ENCODE measurements at places on chromosomes 5 and 9.

GRCh38 chr9:89941875-89942274, 337.1 kb downstream of the GADD45G start:
- peak; percentile 44 for DNase-seq

DNA sequence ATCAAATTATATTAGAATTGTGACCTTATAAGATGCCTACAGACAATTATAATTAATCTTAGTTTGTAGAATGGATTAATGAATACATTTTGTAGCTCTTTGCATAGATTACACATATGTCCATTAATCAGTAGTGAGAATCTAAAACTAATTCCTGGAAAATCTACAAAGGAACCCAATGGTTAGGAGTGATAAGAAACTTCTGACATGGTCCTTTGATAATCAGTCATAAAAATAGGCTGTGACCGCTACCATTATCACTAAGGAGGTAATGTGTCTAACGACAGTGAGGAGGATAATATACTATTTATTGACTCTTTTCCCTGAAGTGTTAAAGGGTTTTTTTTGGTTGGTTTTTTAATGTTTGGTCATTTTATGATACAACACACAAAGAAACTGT, 46.6 kb downstream of the BNC2 start:
- DNase-seq: no peak

GRCh38 chr5:65663804-65664521, 39.1 kb downstream of the SHLD3 start:
- no peak for DNase-seq

GRCh38 chr5:16880547-16880946, 55.5 kb downstream of the MYO10 start:
- no peak for DNase-seq

- DNase-seq: no peak
Measured at GRCh38 chr9:77094150-77094549, 74.7 kb downstream of the FOXB2 start.

GRCh38 chr5:136840601-136841000, 475.3 kb upstream of the TRPC7 start:
- no peak for DNase-seq

DNA sequence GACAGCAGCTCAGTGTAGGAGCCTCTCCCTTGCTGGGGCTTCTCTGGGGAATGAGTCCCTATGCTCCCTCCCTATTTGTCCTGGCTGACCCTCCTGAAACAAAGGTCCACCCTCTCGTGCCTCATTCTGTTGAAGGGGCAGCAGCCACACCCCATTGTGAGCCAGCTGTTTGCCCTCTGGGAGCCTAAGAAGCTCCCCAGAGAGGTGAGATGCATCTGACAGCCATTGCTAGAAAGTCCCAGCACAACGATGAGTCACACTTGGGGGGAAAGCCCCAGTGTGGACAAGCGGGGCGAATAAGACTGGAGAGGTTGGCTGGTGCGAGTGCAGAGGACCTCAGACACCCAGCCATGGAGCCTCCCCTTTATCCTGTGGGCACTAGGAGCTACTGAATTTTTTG, 101.4 kb downstream of the PPARGC1B start:
- no peak for DNase-seq

- no peak for DNase-seq
Measured at GRCh38 chr9:109491590-109491989, 6.5 kb downstream of the PTPN3 start.

GRCh38 chr5:128014578-128014977, 69.0 kb upstream of the SLC12A2 start:
- DNase-seq: no peak

DNA sequence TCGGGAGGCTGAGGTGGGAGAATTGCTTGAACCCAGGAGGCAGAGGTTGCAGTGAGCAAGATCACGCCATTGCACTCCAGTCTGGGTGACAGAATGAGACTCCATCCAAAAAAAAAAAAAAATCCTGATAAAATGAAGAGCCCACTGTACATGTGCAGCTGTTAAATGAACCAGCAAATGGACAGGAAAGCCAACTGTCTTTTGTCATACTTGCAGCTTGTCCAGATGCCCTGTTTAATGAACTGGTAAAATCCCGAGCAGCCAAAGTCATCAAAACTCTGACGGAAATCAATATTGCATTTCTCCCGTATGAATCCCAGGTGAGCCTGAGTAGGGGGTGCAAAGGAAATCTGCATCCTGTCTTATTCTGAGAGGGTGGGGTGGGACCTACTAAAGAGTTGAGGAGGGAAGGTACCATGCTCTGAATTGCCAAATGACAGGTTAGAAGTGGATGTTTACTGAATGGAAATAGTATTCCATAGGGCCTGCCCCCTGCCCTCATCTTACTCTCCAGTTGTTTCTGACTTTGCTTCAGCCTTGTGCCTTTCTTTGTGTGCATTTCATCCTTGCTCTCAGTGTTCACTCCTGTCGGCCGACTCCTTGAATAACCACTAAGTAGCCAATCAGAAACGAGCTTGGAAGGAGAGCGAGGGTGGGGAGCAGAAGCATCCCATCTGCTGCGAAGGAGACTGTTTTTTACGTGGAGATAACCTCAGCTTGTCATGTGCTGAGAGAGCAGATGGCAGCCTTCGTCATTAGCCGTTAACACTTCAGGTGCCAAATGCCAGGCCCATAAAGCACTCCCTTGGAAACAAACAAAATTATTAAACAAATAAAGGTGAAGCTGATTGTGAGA, 45.7 kb upstream of the CFAP157 start:
- DNase-seq: peak; percentile 82

- DNase-seq: no peak
Measured at GRCh38 chr5:15074651-15075050, 203.1 kb upstream of the ANKH start.

DNA sequence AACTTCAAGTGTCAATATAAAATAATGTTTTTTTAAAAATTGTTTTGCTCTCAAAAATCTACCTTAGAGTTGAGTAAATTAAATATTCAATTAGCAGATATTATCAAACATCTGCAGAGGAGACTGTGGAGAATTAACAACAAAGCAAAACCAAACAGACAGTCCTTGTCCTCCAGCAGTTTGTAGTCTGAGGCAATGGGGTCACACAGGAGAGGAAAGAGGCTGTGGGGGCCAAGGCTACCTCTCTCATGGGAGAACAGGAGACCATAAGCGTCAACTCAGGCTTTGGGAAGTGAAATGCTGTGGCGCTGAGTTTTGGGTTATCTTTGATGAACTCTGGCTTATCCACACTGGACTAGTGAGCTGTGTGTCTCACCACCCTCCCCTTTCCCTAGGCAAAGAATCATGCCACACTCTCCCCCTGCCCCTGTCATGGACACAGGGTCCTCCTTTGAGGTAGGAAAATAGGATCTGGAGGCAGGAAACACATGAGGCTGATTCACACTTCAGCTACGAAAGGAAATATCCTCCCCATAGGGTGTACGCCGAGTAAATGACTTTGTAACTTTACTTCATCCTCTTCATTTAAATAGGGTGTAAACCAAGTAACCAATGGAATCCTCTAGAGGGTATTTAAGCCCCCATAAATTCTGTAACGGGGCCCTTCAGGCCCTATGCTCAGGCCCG, 152.7 kb downstream of the FSTL4 start:
- DNase-seq: no peak

DNA sequence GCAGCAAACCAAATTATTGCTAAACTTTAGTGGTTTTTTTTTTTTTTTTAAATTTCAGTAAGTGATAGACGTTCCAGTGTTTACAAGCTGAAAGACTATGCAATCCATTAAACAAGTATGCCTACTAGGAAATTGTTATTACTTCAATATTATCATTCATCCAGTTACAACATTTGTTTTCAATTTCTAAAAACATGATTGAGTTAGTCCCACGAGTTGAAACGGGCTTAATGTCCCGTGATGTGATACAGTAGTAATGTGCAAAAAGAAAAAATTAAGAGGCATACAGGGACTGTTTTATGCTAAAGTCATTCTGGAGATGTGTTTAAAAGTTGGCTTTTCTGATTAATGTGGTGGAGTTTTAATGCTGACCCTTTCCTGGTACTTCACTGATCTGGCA, 550.3 kb upstream of the DMAC1 start:
- no peak for DNase-seq

DNA sequence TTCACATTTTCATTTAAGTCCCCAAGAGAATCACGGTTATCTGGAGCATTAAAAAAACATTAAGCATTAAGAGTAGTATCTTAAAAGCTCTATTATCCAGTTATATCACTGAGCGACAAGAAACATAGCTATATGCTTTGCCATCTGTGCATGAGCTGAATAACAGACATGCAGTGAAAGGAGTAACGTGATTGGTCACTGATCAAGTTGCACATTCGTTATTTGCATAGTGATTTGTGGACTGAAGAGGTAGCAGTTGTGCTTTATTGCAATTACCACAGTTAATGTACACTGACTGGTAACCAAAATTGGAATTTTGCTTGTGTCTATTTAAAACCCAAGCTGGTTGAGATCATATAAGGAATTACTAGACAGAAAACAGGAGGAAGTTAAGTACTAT, 107.4 kb downstream of the MCTP1 start:
- peak; percentile 0 for DNase-seq

GRCh38 chr5:34957857-34958690, 28.7 kb downstream of the DNAJC21 start:
- DNase-seq: no peak

DNA sequence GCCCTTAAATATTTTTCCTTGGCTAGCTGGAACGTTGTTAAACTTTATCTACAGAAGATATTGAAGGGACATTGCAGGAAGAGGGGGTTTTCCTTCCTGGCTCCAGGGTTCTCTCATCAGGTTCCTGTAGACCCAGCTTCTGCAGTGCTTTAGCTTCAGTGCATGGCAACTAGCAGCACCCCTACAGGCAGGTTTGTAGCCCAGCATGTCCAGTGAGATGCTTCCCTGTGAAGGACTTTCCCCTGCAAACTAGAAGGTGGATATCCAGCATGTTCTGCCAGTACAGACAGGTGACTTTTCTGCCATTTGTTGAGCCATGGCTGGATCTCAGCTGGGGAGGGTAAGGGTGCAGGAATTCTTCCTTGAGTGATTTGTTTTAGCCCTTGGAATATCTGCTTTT, 10.4 kb downstream of the CCL28 start:
- no peak for DNase-seq

DNA sequence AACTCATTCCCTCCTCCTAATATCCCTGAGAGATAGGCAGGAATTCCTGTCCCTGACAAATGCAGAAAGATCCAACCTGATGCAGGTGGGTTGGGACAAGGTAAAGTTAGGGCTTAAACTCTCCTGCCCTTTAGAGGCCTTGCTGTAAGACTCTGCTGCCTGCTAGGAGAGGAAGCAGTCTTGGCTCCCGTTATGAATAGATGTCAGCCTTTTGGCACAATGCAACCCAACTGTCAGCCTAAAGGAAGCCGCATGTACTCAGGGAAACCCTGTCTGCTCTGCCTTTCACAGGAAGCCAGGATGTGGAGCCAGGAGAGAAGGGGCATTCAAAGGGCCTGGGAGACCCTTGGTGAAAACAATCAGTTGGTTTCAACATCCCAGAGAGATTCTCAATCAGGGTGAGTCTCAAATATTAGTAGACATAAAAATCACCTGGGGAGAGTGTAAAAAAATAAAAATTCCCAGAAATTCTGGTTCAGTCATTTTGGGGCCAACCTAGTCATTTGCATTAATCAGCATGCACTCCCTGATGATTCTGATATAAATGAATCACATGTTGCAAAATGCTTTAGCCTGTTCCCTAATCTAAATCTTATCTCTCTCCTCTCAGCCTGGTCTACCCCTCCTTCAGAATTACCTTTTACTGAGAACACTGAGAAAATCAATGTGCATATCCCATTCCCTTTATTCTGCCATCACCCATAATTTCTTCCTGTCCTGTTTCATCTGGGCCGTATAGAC, 136.2 kb upstream of the TRIM32 start:
- no peak for DNase-seq

GRCh38 chr5:172319708-172320441, 36.3 kb upstream of the UBTD2 start:
- DNase-seq: no peak

DNA sequence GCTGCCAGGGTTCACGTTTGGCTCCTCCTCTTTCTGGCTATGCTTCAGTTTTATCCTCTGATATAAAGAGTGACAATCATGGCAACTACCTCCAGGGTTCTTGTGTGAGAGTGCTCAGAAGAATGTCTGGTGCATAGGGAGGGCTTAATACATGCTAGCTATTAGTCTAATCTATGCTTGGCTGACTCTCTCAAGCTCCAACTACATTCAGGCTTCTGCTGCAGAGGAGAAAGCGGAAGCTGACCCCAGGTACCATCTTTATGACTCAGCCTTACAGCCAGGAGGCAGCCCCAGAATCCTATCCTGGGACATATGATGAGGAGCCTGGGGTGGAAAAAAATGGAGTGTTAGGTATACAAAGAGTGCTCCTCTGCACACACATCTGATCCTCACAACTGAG, 32.1 kb upstream of the RASGRF2 start:
- DNase-seq: no peak

DNA sequence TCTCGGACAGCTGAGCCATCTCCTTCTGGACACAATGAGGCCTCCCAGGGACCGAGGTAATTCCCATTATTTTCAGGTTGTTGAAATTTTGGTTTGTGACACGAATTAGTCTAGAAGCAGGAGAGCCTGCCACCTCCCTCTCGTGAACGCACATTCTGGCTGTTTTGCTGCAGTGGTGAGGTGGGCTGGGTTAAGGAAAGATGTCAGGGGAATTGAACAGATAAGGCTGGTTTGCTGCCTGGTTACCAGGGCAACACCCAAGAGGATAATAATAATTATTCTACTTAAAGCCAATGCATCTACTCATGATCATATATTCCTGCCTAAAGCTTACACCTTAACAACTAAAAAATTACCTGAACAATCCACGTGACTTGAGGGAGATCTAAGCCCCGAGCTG, 38.1 kb downstream of the DDX31 start:
- no peak for DNase-seq

GRCh38 chr5:178866946-178867345, 7.2 kb downstream of the ZNF354B start:
- no peak for DNase-seq

DNA sequence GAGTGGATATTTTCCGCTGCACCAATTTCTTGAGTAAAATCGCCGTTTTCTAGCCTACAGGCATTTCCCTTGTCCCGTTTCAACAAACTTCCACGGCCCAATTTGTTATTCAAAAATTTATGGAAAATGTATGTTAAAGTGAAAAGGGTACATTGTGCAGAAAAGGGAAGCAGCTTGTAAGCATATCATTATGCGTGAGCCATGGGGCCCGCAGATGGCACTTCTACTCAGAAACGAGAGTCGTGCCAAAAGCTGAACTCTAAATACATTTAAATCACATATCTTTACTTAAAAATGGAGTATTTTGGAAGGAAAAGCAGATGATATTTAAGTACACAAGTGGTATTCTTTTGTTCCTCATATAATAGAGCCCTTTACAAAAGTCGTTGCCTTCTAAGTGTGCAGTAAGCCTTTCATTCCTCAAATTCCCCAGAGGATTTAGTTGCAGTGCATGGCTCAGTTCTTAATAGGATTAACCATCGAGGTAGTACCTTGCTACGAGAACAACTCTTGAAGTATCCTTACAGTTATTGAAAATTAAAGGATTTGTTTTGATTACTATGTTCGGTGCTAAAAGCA, 1227.2 kb upstream of the WWC1 start:
- DNase-seq: no peak

Measured in NCI-H1436 (cell line).